ENCODE measurements at places on chromosomes 7 and 10.

GRCh38 chr7:158353606-158354570, 233.7 kb downstream of the PTPRN2 start:
- peak; percentile 4 for DNase-seq

DNA sequence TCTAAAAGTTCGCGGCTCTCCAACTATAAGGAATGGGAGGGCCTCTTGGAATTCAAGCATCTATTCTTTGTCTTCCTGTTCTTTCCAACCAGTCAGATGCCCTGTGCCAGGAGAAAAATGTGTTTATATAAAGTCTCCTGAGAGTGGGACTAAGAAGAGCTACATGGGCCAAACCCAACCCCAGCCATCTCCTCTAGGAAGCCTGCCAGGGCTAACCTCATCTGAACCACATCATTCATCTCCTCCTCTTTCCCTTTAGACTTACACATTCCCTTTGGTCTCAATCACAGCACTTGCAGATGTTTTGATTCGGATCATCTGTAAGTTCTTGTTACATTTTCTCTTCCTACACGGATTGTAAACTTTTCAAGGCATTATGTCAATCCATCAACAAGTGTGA, 62.6 kb downstream of the DOCK4 start:
- DNase-seq = no peak

DNA sequence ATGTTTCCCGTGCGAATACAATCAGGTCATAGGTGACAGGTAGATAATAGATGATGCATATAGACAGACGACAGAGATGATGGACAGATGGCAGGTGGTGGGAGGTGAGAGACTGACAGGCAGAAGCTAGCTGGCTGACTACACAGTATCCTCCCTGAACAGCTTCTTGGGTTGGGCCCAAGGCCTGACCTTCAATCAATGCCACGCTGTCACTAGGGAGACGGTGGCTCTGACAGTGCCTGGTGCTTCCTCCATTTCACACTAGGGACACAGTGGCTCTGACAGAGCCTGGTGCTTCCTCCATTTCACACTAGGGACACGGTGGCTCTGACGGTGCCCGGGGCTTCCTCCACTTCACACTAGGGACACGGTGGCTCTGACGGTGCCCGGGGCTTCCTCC, 200.1 kb downstream of the DIP2C start:
- no peak for DNase-seq

- no peak for DNase-seq
Measured at GRCh38 chr7:70619130-70619529, 512.8 kb upstream of the GALNT17 start.

GRCh38 chr10:4807761-4808507, 18.1 kb upstream of the AKR1E2 start:
- DNase-seq = no peak

GRCh38 chr7:20797042-20797461, 10.4 kb upstream of the SP8 start:
- no peak for DNase-seq

DNA sequence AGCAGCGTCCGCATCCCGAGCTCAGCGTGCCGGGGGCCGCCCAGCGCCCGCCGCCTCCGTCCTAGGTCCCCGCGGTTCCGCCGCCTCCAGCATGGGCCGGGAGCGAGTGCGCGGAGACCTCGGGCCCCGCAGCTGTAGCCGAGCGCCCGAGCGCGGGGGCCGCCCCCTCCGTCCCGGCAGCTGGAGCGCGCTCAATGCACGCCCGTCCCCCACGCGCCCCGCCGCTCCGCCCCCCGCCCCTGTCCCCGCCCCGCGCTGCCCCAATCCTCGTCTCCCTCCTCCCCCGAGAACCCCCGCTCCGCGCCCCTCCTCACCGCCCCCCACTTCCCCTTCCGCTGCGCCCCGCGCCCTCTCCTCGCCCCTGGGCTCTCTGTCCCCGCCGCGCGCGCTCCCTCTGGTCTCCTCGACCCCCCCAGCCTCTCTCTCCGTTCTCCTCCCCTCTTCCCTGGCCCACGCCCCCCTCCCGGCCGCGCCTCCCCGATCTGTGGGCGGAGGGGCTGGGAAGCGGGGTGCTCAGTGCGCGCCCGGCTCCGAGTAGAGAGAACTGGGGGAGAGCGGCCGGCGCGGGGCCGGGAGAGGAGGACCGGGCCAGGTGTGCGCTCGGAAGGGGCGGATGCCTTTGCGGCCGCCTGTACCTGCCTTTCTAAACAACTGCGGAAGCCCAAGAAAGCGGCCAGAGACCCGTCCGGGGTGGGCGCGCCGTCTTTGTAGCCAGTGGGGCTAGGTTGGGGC, at the start of gene VIPR2:
VIPR2 (minus strand) TSS at position 110 of the 732 bp plus-strand sequence; CDS start at position 14, 96 bp downstream.
- no peak for DNase-seq

GRCh38 chr7:30080818-30081217, 52.6 kb downstream of the PLEKHA8 start:
- DNase-seq = no peak

- DNase-seq = no peak
Measured at GRCh38 chr7:112419543-112420130, 30.6 kb upstream of the IFRD1 start.

DNA sequence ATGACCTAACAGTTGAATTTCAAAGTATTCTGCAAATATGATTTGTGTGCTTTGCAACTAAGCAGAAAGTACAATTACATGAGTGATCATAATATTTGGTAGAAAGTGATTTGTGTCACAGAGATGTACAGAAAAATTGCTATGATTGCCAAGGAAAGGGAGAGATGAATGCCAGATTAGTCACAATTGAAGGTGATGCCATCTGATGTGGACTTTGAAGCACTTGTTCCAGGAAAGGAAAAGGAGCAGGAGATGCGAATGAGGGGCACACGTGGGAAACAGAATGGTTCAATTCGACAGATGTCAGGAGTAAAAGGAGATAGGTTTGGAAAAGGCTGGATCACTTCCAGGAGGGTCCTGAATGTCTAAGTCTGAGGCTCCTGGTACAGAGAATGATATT, 153.1 kb upstream of the LAMB4 start:
- DNase-seq = no peak

DNA sequence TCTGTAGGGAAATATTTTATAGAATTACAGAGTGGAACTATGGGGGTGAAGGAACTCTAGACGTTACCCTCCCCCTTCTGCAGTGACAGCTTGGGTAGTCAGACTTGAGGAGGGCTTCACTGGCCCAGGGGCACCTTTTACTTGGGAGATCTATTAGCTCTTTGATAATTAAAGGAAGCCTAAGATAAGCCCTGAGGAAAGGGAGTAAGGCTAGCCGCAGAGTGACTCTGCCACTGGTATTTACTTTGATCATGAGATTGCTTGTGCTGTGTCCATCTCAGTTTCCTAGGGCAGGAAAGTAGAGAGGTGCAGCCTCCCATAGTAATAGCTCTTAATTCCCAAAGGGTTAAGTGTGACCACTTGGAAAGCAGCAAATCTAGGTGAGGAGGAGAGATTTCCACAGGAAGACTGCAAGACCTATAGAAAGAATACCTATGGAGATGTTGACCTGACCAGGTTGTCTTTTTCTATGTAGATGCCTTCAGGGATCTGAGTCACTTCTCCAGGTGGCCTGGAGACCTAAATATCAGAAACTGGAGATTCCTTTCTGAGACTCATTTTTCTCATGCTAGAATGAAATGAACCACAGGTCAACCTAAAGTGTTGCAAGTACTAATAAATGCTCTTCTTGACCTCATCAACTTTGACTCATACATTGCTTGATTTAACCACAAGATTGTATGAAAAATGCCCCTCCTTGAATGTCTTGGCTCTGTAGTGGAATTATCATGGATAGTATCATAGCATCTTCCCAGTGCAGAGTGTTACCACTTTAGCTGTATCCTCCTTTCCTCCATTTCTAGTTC, 447.3 kb upstream of the GHITM start:
- no peak for DNase-seq

- no peak for DNase-seq
Measured at GRCh38 chr10:3225561-3225960, 53.0 kb upstream of the PITRM1 start.

- DNase-seq = no peak
Measured at GRCh38 chr7:128204455-128204854, 36.6 kb upstream of the LEP start.

DNA sequence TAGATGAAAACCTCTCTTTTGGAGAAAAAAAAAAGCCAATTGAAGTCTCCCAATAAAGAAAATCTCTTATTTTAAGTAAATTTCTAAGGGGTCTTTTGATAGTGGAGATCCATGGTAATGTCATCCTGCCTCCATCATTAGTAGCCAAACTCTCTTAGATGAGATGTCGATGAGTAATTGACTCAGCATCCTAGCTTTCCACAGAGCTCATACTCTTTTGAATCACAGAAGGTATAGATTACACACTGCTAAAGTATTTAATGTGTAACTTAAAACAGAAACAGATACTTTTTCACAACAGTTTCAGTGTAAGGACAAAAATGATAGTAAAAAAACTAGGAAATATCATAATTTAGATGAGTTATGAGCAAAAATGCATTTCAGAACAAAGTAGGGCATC, 19.4 kb downstream of the MAGI2 start:
- no peak for DNase-seq

GRCh38 chr10:98339799-98340198, 71.8 kb upstream of the LOXL4 start:
- DNase-seq = no peak

- no peak for DNase-seq
Measured at GRCh38 chr7:75649462-75649861, 89.3 kb downstream of the HIP1 start.

DNA sequence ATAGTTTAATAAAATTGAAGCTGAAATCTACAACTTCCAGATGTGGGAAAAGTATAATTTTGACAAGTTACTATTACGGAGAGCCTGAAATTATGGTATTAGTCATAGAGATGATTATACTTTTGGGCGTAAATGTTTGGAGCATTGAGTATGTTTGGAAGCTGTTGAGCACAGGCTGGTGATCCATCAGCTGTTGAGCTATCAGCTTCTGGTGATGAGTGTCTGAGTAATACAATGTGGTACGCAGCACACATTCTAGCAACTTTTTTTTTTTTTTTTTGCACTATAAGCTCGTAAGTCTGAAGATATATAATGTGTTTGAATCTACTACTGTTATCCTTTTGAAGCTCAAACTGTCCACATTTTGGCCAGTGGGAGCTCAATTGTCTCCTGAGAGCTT, 123.4 kb downstream of the ATE1 start:
- no peak for DNase-seq

DNA sequence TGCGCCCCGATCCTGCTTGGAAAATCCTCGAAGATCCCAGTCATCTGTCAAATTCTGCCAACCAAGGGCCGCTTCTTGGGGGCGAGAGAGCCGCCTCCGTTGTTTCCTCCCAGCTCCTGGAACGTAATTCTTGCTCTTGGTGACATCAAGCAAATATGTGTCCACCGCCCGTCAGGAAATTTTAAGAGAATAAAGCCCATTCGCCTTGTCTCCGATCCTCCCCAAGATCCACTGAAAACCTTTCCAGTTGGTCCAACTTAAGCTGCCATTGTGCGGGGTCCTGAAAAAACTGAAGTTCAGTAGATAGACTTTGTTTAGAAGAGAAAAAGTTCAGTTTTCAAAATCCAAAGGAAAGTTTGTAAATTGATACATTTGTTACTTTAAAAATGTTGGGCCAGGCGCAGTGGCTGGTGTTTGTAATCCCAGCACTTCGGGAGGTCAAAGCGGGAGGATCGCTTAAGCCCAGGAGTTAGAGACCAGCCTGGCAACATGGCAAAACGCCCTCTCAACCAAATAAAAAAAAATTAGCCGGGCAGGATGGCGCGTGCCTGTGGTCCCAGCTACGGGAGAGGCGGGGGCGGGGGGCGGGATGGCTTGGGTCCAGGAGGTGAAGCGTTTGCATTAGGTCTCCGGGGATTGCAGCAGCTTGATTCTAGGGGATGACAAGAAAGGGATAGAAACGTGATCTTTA, 1.0 kb upstream of the ZNF800 start:
- no peak for DNase-seq

DNA sequence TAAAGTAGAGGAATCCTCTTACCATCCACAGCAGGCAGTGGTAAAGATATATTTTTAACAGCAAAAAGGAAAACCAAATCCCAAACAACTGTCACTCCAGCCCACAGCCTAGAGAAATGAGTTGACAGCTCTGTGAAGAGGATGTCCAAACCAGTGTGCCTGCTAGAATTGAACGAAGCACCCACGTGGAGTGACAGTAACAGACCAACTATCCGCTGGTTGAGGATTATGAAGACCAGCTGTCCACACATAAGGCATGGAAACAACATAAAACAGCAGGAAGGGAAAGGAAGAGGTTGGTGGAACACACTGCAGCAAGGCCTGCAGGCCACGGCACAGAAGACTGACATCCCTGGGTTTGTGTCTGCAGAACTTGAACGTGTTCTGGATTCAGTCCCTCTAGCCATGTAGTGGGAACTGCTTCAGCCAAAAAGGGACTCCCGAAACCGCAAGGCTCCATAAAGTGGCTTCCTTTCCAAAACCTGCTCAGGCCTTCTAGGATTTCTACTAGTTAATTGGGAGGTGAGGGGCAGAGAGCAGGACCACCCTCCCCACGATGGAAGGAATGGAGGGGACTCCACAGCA, 324.4 kb downstream of the BICC1 start:
- DNase-seq = no peak

DNA sequence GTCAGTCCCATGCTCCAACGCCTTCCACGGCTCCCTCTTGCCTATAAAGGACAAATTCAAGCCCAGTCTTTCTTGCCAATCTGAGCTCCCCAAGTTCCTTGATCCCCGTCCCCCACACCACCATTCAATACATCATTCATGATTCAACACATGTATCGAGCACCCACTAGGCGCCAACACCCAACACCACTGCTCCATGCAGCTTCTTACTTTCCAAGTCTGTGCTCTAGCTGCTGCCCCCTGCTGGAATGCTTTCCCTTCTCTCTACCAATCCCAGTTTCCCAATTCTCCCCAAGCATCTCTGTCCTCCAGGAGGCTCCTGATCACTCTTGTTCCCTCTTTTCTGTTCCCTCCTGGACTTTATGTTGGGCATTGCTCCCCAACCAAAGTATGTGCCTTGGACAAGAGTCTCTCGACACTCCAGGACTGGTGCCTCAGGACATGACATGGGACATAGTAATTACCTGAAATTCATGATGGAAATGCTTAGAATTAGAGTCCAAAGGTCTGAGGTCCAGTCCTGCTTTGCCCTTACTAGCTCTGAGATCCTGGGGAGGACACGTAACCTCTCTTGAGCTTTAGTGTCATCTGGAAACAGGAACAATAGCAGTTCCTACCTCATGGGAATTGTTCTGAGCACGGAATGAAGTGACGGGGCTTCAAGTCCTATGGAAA, 172.7 kb downstream of the NEURL1 start:
- peak; percentile 11 for DNase-seq

Measured in HL-60 (cell line).